ENCODE measurements at places on chromosomes 12 and 14.

GRCh38 chr12:101498252-101498651 lies 23.1 kb downstream of the SPIC start:
- DNase-seq: no peak

DNA sequence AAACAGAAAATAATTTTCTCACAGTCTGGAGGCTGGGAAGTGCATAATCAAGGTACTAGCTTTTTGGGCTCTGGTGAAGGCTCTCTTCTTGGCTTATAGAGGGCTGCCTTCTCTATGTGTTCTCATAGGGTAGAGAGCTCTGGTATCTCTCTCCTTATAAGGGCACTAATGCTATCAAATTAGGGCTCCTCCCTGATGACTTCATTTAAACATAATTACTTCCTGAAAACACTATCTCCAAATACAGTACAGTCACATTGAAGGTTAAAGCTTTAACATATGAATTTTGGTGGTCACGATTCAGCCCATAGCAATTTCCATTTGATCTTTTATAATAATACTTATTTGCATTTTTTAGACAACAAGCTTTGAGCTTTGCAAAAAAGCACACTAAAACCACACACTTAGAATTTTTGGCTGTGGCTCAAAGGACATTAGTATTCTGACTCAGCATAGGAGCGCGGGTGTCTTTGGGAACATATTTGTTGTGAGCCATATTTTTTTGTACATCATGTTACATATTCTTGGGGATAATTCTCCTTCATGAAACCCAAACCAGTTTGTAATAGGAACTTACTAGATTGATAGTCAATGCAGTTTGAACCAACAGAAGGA lies 808.1 kb upstream of the FBXO33 start:
- no peak for DNase-seq

- no peak for DNase-seq
Observed at GRCh38 chr14:103923863-103924262, 4.4 kb upstream of the TDRD9 start.

- DNase-seq: no peak
Observed at GRCh38 chr12:72037006-72037795, 98.6 kb downstream of the TPH2 start.

DNA sequence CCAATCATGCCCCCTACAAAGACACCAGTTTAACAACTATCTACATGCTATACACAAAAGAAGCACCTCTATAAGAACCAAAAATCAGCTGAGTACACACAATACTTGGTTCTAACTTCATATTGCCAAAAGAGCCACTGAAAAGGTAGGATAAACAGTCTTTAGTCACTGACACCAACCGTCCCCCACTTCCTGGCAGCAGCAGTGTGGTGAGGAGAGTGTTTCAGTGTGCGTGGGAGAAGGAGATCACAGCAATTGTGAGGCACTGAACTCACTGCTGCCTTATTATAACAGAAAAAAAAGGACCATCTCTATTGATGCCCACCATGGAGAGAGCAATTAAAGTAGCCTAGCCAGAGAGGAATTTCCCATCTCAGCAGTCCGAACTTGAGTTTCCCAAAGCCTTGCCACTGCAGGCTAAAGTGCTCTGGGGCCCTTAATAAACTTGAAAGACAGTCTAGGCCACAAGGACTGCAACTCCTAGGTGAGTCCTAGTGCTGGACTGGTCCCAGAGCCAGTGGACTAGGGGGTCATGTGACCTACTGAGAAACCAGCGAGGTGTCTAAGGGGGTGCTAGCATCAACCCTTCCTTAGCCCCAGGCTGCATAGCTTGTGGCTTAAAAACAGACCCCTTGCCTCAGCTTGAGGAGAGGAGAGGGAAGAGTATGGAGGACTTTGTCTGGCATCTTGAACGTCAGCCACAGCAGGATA lies 37.1 kb upstream of the LMNTD1 start:
- DNase-seq: no peak

GRCh38 chr14:61934385-61934784 lies 172.2 kb downstream of the SNAPC1 start:
- no peak for DNase-seq

DNA sequence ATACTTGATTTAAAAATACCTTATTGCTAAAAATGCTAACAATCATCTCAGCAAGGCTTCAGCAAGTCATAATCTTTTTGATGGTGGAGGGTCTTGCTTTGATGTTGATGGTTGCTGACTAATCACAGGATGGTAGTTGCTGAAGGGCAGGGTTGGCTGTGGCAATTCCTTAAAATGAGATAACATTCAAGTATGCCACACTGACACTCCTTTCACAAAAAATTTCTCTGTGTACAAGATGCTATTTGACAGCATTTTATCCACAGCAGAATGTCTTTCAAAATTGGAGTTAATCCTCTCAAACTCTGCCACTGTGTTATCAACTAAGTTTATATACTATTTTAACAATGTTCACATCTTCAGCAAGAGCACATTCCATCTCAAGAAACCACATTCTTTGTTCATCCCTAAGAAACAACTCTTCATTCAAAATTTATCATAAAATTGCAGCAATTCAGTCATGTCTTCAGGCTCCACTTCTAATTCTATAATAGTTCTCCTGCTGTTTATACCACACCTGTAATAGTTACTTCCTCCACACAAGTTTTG lies 16.1 kb downstream of the SCAF11 start:
- no peak for DNase-seq

DNA sequence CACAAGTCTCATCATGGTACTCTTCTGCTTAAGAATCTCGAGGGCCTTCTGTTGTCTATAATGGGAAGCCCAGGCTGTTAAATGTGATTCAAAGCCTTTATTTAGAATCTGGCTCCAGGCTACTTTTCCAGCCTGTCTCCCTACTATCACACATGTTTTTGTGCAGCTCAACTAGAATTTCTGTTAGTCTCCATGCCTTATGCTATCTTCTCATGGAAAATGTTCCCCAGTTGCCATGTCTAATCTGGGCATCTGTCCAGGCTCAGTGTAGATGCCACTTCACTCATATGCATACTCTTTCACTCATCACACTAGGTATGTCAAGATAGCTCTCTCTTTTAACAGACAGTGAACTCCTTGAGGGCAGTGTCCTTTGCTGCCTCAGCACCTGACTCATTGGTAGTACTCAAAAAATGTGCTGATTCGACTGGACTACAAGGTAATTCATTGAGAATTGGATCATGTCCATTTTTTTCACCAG lies 145.3 kb downstream of the TTLL5 start:
- DNase-seq: no peak

DNA sequence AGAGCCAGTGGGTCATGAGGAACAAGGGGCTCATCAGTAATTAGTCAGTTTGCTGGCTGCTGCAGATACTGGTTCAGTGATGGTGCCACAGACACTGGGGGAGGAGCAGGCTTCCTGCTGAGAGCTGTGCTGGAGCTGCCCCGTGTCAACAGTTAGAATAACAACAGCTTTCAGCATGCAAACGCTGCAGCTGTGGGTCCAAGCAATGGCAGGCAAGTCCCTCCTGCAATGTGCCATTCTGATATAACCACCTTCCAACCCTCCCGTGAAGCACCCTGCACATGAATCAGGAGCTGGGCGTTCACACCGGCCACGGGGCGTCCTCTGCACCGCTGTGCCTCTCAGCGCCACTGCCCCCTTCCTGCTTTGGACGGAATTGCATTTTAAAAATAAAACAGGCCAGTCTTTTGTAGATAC lies 258.4 kb upstream of the SFSWAP start:
- no peak for DNase-seq

DNA sequence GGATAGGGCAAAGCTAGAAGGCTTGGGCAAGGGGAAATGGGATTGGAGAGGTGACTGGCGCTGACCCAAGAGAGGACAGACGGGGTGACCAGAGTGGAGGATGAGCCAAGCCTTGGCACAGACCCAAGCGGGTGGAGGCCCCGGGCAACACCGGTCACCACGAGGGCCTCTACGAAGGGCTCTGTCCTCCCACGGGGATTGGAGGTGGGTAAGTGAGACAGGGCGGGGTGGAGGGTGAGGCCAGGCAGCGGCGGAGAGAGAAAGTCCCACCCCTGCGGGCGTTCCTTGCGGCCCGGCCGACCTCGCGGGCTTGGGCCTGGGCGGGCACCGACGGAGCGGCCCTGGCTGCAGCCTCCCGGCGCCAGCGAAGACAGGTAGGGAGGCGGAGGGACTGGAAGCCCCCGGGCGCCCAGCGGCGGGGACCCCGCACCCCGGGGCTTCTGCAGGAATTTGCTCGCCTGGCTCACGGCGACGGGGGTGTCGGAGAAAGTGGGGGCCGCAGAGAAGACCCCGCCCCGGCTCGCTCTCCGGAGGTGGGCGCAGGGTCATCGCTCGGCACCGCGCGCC lies at the start of gene PAPLN:
Gene PAPLN, plus strand, starts transcription at position 288 of the 567 bp plus-strand sequence. CDS start 2,273 bp downstream, outside the sequence.
- DNase-seq: no peak

DNA sequence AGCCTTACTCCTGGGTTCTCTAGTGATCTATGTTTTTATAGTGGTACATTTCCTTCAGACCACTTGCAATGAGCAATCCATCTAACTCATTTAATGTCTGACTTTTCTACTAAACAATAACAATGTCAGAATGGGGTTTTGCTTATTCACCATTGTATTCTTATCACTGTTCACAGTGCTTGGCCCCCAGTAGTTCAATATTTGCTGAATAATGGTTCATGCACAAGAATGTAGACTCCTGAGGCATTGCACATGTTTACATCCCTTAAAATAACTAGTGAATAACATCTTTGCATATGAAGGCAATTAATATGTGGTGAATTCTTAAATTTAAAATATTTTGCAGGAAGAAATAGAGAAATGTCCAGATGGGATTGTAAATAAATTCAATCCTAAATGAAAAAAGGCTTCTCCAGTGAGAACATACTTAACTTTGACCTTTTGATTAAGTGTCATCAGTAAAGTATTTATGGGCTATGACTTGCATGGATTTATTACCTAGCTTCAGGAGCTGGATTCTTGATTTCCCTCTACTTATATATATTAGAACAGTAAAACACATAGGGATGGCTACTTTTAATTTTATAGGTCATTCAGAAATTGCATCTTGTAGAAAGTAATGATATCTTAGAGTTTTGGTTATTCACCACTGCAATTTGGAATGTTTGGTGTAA lies 3.4 kb downstream of the CCER1 start:
- no peak for DNase-seq

DNA sequence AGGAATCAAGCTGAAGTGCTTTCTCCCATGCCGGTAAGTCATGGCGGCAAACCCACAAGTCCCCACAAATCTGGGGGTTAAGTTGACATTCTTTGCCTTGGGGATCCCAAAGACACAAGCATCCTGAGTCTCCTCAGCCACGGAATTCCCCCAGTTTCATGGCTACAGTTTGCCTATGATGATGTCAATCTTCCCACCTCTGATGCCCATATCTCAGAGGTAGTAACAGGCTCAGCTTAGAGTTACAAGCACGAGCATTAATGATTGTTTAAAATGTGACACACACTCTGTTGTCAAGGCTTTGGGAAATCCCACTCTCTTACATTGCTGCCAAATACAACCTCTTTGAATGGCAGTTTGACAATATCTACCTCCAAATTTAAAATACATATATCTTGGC lies 22.3 kb downstream of the NOS1 start:
- no peak for DNase-seq

DNA sequence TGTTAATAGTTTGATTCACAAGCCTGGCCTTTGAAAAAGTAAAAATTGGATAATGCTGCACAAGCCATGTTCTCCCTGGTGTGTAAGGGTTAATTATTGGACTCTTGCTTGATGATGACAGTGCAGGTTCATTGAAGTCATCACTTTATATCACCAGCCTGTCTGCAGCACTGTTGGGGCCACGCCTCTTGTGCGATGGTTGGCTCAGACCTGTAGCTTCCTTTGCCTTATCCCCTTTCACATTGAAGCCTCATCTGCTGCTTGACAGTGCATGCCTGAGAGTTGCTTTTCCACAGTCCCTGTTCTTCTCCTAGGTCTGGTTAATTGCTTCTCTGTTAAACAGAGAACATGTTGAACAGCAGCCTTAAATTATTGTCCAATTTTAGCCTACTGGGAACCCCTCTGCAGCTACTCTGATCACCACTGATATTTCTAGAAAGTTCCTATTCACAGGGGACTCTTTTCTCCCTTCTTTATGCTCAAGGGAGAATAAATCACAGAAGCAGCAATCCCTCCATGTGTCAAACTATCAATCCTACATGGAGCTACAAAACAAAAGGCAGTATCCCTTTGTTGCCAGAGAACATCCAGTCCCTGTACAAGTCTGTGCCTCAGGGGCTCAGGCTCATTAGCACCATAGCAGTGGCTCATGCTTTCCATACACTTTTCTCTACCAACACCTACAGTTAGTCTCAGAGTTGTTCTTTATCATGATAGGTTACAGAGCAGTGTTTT lies 322.1 kb downstream of the RGS6 start:
- DNase-seq: no peak

GRCh38 chr14:73861073-73861472 lies 9.4 kb downstream of the PTGR2 start:
- no peak for DNase-seq

- DNase-seq: no peak
Observed at GRCh38 chr12:38056701-38057689, 259.6 kb upstream of the ALG10B start.

DNA sequence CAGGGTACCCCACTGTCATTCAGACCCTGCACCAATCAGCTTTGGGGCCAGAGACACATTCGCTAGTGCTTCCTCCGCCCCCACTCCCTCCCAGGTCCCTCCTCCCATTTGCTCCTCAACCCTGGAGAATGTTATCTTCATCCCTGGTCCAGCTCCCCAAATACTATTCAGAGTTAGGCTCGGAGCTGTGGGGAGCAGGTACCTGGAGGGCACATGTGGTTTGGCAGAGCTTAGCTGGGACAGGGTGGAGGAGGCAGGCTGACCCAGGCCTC lies 19.5 kb downstream of the VSX2 start:
- no peak for DNase-seq

DNA sequence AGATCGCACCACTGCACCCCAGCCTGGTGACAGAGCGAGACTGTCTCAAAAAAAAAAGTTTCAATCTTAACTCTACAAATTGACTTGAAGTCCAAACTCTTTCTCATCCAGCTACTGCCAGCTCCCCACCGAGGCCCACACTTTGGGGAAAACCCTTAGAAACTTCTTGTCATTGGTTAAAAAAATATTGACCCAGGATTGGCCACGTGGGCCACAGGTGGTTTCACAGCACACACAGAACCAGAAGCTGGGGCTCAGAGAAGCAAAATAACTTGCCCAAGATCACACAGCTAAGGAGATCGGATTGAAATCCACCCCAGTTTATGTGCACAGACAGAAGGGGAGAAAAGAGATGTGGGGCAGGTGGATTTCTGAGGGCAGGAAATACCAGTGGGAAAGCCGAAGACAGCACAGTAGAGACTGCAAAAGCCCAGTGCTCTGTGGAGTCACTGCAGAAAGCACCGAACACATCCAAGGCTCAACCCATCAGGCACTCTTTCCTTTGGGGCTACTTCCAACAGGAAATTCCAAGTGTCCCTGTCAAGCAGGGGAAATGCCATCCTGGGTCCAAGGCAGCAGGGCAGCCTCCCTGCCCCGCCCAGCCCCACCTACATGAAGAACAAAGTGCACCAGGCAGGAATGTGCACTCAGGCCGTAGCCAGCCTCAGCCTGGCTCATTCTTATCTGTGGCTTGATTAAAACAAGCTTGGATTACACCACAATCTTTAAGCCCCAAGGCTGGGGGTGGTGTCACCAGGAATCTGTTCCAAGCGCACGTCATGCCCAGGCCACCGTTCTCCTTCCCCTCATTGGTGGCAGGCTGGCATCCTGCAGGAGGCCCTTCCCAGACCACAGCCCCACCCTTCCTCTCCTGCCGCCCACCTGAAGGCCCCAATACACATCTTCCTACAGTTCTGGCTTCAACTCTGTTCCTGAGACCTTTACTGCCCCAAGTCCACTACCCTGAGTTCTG lies 72.5 kb downstream of the ITPK1 start:
- no peak for DNase-seq

GRCh38 chr12:15697201-15697600 lies 92.0 kb downstream of the EPS8 start:
- no peak for DNase-seq

GRCh38 chr14:74350928-74351323 lies 2.7 kb downstream of the VRTN start:
- DNase-seq: no peak

Data from SIG-M5 (cell line).